Stimulated activated CD8-positive, alpha-beta memory T cell treated with anti-CD3 and anti-CD28 coated beads, Interleukin-15, amount 100 ng/mL, for 4 hours (primary cell): ENCODE measurements at places on chromosomes 2 and 18.

- no peak for DNase-seq
These were observed 182.8 kb upstream of the MEIS1 start for GRCh38 chr2:66252109-66252508.

- DNase-seq, result no peak
These were observed 1.8 kb downstream of the REL start for GRCh38 chr2:60882971-60883753.

DNA sequence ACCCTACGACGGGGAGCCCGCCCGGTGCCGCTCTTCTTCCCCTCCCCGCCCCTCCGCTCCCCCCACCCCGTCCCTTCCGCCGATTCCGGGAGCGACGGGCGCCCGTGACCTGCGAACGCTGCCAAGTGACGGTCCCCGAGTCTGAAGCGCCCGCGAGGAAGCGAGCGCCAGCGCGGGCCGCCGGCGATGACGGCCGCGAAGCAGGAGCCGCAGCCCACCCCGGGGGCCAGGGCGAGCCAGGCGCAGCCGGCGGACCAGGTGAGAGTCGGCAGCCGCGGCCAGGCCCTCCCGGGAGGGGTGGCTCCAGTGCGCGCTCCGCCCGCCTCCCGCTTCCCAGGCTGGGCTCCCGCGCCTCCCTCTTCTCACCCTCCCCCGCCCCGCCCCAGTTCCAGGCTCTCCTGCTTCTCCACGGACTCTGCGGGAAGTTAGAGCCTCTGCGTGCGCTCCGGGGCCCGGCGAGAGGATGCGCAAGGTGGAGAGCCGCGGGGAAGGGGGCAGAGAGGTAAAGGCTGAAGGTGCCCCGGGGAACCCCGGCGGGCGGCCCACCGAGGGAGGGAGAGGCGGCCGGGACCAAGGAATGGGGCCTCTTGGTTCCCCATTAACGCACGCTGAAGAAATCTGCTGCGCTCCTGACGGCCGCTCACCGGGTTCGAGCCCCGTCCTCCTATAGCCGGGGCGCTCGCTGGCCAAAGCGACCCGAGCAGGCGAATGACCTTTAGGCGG lies 719.5 kb downstream of the DPP10 start:
- DNase-seq, result no peak

- DNase-seq, result no peak
These were observed 35.0 kb downstream of the SLC14A2 start for GRCh38 chr18:45650321-45650720.

- DNase-seq, result no peak
These were observed 395.3 kb upstream of the NXPH2 start for GRCh38 chr2:139175510-139175909.

DNA sequence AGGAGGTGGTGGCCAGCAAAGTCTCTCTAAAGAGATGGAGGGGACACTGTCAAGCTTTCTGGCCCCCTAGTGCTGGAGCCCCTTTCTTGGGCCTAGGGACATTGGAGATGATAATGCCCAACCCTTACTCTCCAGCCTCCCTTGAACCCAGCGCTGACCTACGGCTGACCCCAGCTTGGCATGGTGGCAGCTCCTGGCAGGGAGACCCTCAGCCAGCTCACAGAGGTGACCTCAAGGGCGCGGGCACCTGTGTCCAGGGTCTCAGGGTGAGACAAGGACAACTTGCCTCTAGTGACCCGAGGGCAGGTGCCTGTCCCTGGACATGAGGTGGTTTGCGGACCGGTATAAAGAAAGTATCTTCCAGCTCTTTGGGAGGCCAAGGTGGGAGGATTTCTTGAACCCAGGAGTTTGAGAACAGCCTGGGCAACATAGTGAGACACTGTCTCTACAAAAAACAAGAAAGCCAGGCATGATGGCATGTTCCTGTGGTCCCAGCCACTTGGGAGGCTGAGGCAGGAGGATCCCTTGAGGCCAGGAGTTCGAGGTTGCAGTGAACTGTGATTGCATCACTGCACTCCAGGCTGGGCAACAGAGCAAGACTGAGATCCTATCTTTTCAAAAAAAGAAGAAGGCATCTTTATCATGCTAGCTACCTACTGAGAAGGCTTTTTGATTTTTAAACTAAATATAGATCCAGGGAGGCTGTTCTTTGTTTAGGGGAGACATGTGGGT lies 3.3 kb upstream of the PER2 start:
- DNase-seq, result no peak

GRCh38 chr2:119264781-119265692 lies 41.4 kb downstream of the STEAP3 start:
- DNase-seq, result no peak

- DNase-seq, result no peak
These were observed 99.1 kb upstream of the PELI1 start for GRCh38 chr2:64243081-64244036.

- DNase-seq, result no peak
These were observed 1215.8 kb downstream of the CNTNAP5 start for GRCh38 chr2:125240870-125241269.

DNA sequence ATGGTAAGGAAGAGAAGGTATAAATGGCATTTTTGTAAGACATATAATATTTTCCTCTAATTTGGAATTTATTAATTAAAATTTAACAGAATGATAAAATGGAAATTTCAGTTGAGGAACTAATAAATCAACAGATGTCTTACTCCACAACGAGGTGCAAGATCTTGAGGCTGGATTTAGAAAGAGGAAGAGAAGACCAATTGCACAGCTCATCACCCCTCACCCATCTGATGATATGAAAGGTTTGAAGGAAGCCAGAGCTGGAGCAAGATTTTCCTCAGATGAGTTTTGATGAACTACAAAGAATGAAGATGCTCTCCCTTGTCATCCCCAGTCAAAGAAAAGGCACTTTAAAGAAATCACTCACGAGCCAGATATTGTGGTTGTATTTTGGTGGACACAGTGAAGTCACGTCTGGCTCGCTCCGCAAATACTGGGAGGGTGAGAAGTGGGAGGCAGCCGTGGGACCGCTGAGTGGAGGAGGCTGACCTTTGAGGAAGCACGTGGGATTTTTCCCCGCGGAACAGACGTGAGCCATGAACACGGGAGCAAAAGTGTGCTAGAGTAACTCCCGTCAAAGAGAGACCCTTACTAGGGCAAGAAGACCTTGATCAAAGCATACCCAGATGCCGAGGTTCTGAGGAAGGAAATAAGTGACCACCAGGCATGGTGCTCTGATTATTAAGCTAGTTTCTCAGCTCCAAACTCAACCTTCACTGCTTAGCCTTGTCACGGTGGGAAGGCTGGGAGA lies 511.4 kb downstream of the RNF144A start:
- DNase-seq, result no peak

GRCh38 chr18:79940126-79940813 lies 11.2 kb downstream of the SLC66A2 start:
- DNase-seq, result no peak

GRCh38 chr2:201148434-201148990 lies 32.5 kb downstream of the CFLAR start:
- DNase-seq, result no peak

DNA sequence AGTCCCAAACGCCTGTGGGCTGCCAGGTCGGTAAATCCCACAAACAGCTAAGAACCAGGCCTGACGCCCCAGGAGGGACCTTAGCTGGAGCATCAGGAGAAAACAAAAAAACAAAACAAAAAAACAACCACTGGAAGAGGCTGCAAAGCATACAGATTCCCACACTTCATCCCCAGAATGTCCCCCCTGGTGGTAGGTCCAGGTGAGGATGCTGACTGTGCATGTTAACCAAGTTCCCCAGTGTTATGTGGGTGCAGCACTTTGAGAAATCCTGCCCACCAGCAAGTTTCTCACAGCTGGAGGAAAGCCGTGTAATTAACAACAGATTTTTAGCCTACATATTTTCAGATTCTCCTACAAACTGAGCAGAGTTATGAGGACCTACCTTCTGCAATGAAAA lies 15.1 kb downstream of the ST3GAL5 start:
- no peak for DNase-seq

DNA sequence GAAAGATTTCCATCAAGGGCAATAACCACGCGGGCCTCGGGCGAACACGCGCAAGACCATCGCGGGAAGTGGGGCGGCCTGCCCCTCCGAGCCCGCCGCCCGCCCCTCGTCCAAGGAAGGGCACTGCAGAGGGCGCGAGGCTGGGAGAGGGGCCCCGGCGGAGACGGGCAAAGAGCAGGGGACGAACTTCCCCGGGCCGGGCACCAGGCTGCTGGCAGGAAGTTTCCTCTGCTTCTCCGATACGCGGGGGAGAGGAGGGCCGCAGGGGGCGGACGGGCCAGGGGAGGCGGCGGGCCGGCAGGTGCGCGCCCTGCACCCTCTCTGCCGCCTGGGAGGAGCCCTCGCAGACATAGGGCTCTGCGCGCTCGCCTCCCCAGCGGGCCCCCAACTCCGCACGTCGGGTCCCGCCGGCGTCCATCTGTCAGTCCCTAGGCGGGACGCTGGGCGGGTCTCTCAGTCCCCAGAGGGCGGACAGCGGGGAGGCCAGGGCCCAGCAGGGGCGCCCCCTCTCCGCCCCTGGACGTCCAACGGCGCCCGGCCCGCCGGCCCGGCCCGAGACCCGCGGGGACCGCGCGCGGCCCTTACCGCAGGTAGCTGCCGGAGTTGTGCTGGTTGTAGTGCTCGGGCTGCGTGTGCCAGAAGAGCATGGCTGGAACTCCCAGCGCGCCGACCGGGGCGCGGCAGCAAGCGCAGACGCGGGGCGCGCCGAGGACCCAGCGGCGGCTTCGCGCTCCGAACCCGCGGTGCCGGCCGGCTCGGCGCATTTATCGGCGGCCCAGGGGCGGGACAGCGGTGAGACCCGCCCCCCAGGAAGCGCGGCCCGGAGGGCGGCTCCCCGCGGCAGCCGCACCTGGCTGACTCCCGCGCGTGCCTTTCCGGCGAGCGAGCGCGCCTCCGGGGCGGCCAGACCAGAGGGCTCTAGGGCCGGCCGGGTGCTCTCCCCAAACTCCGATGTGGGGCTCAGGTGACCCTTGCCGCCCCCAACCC lies at the start of gene TFCP2L1:
Gene TFCP2L1 (minus strand): TSS at position 740 of the 987 bp plus-strand sequence. CDS start 93 bp downstream, at position 647.
- no peak for DNase-seq

- DNase-seq, result no peak
These were observed 13.4 kb upstream of the CREG2 start for GRCh38 chr2:101400506-101401325.

DNA sequence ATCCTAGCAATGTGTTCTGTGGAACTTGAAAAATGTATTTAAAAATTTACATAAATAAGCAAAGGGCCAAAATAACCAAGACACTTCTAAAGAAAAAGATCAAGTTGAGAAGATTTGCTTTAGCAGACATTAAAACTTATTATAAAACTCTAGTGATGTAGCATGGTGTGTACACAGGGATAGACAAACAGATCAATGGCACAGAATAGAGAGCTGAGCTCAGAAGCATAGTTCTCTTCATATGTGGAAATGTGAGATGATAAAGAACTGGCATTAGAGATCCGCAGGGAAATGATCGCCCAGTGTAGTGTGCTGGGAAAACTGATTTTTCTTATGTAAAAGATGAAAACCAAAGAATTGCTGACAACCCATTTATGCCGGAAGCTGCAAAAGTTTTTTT lies 39.4 kb downstream of the SERPINB8 start:
- no peak for DNase-seq

GRCh38 chr2:46130511-46130910 lies 166.7 kb upstream of the EPAS1 start:
- no peak for DNase-seq

- no peak for DNase-seq
These were observed 606.9 kb upstream of the NRXN1 start for GRCh38 chr2:51638811-51639210.

GRCh38 chr2:146979746-146980145 lies 865.1 kb upstream of the ACVR2A start:
- DNase-seq, result no peak

GRCh38 chr2:101985101-101985792 lies 6.5 kb upstream of the IL1R2 start:
- DNase-seq, result no peak

DNA sequence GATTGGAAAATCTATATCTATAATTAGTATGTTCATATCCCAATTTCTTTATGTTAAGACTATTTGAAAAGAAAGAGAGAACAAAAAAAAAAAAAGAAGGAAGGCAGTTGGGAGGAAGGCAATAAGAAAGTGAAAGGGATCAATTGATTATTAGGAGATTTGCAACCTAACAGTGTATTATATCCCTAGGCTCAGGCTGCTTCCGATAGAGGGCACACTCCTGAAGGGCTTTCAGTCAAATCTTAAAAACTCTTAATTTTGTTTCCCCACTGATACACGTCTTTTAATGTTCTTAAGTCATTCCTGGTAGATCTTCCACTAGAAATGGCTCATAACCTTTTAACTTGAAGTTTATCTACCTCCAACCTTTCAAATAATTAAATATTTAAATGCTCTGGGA lies 763.9 kb downstream of the BCL11A start:
- no peak for DNase-seq

DNA sequence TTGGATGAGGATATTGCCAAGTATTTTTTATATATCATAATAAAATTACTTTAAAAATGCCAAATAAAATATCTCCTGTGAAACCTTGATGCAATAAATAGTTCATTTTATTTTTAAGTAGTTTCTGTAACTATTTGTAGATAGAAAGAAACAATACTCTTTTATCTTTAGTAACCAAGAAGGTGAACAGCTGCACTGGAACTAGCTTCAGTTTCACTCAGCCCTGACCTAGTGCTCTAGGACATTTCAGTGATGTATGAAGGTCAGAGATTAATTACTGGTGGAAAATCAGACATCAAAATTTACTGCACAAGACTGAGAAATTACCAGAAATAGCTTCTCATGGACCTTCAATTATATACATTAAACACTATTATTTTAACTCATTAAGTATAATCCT lies 1305.0 kb downstream of the CNTNAP5 start:
- DNase-seq, result no peak

DNA sequence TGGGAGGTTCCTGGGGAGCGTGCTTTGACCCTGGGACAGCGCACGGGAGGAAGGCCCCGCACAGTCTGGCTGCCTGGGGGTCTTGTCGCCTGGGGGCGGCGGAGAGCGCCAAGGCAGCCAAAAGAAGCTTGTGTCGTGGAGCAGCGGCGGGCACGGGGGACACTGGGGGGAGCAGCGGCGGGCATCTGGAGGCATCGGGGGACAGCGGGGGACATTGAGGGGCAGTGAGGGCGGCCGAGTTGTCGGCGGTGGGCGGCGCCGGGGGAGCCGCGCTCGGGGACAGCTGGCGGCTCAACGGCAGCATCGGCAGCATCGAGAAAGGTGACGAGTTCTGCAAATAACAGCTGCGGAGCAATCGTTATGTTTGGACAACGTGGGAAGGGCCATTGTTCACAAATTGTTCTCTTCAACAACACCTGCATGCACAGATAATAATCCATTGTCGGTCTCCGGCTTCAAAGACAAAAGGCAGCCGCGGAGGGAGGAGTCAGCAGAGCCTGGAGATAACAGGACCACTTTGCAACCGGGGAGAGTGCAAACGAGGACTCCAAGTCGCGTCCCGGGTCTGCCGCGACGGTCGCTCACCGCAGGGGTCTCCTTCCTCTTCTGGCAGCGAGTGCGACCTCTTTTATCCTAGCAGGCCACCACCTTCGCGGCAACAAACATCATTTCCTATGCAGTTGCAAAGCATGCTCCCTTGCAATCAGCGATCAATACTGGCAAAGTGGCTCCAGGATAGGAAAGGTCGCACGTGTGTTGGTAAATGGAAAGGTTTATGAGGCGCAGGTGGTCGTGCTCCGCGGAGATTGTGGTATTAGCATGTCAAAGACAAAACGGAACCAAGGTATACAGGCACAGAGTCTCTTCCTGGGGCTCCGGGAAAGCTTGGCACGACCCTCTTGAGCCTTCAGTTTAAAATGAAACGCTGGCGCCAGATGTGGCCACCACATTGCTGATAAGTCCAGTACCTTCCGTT lies 132.3 kb upstream of the DLX2 start:
- no peak for DNase-seq
